ENCODE measurements at places on chromosomes 3 and 15.

- no peak for DNase-seq
Measured at GRCh38 chr15:69410248-69410874, 3.8 kb upstream of the KIF23 start.

- DNase-seq: no peak
Measured at GRCh38 chr3:67712259-67712658, 57.8 kb upstream of the SUCLG2 start.

DNA sequence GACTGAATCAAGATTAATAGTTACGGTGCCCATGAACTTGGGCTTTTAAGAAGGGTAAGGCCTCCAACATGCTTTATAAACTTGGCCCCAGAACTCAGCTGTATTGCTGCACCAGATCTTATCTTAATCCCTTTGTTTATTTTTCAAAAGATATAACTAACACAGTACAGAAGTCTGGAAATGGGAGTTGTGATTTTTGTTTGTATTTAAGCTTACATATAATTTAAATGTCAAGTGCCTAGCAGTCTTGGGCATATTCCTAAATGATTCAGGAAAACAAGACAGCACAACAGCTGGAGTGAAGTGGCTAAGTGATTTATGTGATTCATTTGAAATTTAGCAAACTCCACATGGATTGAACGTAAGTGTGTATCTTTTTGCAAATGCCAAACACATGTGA, 56.2 kb downstream of the NBEAL2 start:
- DNase-seq: no peak

GRCh38 chr15:28786521-28786920, 61.9 kb downstream of the GOLGA6L7 start:
- DNase-seq: no peak

- no peak for DNase-seq
Measured at GRCh38 chr15:69891070-69891536, 206.6 kb downstream of the TLE3 start.

- no peak for DNase-seq
Measured at GRCh38 chr3:171005648-171006047, 20.9 kb downstream of the SLC2A2 start.

- DNase-seq: no peak
Measured at GRCh38 chr15:61880084-61880483, 180.2 kb downstream of the VPS13C start.

DNA sequence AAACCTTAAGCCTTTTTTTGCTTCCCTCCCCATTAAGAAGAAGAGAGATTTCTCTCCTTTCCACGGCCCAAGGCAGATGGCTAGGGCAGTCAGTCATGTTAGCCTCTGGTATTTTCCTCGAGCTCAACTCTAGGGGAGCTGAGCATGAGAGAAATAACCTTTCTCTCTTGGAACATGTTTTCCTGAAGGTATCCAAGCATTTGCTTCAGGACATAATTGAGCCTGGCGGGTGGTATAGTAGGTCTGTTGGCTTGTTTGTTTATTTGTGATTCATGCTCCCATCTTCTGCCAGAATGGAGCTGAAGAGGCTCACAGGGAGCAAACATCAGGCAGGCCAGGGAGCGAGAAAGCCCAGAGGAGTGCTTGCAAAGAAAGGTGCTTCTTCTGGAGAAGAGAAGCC, 102.5 kb downstream of the MESD start:
- DNase-seq: no peak

DNA sequence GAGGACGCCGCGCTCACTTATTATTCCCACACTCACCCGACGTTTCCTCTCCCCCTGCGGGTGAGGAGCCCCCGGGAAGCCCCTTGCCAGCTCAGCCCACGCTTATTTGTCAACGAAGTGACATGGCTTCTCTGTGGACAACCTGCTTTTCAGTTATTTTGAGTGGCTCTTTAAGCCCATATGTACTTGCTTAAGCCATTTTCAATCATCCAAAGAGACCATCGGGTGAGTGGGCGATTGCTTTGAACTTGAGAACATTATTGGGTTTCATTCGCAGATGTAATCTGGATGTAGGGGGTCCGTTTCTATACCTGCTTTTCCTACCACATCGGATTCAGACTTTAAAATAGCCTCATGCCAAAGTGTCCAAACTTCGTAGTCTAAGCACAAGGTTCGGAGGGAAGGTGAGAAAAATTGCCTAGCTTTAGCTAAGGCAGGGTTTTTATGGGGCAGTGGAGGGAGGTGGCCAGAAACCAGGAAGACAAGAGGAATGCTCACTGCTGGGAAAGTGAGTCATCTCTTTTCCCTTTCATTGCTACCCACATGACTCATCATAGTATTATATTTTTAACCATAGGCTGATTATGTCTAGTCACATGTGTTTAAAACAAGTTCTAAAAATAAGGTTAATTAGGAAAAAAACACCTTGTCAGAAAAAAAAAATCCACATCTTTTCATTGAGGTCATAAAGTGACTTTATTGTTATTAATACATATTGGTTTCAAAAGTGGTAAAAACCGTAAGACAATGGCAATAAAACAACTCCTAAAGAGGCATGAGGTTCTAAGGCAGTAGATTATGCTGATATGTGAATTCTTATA, 773.1 kb upstream of the NR2F2 start:
- no peak for DNase-seq

DNA sequence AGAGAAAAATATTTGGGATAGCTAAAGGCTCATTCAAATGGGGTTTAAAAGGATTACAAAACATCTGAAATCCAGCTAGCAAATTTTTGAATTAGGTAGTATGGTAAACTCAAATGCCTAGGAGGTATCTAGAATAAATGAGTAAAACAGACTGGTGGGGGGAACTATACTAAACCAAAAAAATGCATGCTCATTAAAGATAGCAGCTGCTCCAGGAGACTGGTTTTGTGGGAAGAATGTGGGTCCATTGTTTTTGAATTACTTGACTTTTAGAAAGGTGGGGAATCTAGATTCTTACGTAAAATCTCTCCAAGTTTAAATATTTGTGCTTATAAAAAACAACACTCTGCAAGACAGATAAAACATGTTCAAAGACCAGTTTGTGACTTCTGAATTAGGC, 73.8 kb downstream of the LEKR1 start:
- DNase-seq: no peak

DNA sequence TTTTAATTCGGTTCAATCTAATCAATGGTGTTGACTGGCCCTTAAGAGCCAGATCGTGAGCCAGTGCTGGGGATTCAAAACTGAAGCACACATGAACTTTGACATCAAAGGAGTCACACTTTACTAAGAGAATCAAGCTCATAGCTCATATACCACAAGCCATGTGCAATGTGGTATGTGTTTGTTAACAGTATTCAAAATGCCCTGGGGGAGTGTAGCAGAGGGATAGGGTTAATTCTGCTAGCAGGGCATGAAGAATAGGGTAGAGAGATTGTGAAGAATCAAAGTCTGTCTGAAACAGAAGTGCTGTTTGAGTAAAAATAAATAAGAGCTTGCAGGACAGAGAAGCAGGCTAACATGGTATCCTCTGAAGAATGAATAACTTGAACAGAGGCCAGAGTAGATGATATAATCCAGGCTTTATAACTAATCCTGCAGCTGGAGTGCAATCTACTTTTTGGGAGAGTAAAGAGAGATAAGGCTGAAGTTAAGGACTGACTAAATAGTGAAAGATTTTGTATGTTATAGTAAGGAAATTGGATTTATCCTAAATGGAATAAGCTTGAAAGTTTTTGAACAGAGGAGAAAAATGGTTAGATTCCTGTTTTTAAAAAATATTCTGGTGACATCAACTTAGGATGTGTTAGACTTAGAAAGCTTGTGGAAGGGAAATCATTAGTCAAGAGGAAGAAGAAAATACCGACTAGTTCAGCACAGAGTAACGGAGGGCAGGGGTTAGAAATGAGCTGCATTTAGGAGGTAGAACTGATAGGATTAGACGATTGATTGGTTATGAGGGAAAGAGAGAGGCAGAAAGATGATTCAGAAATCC, 292.0 kb downstream of the NFKBIZ start:
- no peak for DNase-seq

- no peak for DNase-seq
Measured at GRCh38 chr15:67745073-67746006, 80.0 kb upstream of the SKOR1 start.

- no peak for DNase-seq
Measured at GRCh38 chr3:169122416-169122815, 541.1 kb downstream of the MECOM start.

DNA sequence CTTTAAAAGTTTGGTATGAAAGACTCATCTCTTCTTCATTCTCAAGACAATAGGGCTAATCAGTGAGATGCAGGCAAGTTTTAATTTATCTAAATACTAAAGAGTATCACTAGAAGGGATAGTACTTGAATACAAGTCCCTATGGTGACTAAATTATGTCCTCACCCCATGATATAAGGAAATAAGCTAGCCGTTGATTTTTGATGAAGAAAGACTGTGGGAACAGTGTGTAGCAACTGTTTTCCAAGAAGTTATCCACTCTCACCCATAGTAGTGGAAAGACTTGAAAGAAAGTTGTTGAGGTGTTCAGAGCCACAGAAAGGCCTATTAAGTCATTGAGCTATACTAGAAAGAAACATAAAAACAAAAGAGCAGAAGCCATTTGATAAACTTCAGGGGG, 36.7 kb downstream of the PIK3CA start:
- DNase-seq: no peak

- DNase-seq: no peak
Measured at GRCh38 chr3:39707314-39707909, 102.0 kb upstream of the MYRIP start.

GRCh38 chr3:30977592-30977991, 83.1 kb upstream of the GADL1 start:
- DNase-seq: no peak

- DNase-seq: no peak
Measured at GRCh38 chr3:38455639-38456430, 2.1 kb downstream of the ACVR2B start.

GRCh38 chr3:61637088-61638051, 76.0 kb downstream of the PTPRG start:
- DNase-seq: no peak

DNA sequence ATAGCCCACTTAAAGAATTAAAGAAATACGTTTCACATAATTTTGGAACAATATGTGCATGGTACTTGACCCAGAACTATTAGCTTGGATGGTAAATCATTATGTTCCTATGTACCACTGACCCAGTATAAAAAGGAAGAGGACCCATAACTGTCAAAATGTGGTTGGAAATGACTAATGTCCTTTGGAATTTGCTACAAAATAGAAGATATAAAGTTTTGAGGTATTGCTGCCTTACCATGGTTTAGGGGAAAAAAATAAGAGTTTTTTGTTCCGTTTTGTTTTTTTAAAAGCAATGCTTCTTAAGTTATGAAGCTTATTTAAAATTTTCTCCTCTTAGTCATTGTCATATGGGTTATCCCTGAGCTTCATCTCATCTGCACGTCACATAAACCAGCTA, 15.8 kb upstream of the TFDP2 start:
- no peak for DNase-seq

- DNase-seq: no peak
Measured at GRCh38 chr15:95347837-95348236, 982.7 kb upstream of the NR2F2 start.

- DNase-seq: no peak
Measured at GRCh38 chr3:79845546-79845945, 77.7 kb upstream of the ROBO1 start.

- DNase-seq: no peak
Measured at GRCh38 chr3:66885326-66886000, 112.6 kb upstream of the KBTBD8 start.

DNA sequence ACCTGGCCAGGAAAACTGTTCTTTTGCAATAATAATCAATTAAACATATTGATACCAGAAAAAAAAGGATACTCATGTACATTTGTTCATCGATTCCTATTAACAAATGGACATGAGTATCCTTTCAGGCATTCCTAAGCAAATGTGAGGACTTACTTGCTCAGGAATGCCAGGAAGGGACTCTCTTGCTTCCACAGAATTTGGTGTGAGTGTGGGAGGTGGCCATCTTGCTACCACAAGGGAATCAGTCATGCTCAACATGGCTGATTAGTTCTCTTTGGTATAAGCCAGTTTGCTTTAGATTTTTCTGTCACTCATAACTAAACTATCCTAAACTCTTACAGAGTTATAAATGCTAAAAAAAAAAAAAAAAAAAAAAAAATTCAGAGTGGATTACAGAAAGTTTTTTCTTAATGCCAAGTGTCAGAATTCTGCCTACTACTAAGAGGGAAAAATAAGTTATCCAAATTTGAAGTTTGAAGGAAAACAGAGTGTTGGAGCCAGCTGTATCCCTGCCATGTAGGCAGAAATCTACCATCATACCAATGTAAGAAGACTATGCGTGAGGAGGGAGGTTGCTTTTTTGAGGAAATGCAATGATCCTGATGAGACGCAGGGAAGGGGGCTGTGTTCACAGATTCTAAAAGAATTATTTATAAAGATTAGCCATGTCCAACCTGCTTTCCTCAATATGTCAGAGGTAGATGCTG, 98.7 kb downstream of the PLD1 start:
- no peak for DNase-seq

DNA sequence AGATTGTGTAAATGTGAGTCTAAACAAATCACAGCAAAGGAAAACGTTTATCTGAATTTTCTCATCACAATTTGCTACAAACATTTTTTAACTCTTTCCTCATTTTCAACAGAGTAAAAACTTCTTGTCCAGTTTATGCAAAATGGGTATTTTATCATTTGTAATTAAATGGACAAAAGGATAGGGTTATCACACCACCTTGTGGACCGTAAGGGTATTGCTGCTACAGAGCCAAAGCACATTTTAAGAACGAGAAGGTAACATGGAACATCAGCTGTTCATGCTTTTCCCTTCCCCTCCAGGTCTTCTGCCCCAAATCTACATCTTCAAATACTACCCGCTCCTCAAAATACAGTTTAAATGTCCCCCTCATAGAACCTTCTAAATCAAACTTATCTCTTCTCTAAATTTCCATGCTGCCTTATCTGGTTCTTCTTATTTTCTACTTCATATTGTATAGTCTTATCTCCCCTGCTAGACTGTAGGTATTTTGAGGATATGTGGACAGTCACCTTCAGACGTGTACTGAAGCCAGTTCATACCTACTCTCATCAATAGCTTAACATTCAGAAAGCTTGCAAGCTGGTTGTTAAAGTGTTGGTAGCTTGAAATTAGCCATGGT, 12.8 kb upstream of the SETMAR start:
- DNase-seq: no peak

DNA sequence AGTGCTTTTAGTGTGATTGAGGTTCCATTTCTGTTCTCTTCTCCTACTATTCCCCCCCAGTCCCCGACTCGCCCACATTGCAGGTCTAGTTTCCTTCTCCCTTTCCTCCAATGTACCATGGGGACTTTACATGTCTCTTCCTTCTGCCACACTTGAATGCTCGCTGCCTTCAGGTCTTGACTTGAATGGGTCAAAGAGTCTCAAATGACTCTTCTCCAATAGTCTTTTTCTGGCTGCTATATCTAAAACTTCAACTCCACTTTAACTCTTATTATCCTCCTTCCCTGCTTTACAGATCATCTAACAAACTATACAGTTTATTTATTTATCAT, 213.9 kb upstream of the SLC2A2 start:
- DNase-seq: no peak

All from stimulated activated CD4-positive, alpha-beta T cell treated with anti-CD3 and anti-CD28 coated beads, Interleukin-15, amount 100 ng/mL, for 1 hour (primary cell).